Lower lobe of right lung (tissue), 2 donors: ENCODE measurements at places on chromosomes 3 and 15.

DNA sequence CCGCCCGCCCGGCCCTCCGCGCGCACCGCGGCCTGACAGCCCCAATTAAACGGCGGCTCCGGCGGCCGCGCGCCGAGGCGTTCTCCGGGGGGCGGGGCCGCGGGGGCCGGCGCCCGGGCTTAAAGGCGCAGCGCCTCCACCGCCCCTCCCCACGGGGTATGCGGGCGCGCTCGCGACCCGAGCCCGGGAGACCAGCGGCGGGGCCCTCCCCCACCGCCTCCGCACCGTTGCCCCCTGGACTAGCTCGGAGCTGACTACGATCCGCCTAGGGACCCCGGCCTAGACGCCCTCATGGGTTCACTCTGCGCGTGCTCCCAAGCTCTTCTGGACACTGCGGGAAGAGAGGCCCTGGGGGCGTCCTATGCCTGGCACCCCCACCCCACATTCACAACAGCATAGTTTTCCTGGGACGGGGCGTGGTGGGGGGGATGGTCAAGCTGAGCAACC, at the start of gene DUSP7:
Gene DUSP7, minus strand, starts transcription at position 51 of the 447 bp plus-strand sequence. CDS start 205 bp downstream, outside the sequence.
- peak; percentile 78 for DNase-seq

DNA sequence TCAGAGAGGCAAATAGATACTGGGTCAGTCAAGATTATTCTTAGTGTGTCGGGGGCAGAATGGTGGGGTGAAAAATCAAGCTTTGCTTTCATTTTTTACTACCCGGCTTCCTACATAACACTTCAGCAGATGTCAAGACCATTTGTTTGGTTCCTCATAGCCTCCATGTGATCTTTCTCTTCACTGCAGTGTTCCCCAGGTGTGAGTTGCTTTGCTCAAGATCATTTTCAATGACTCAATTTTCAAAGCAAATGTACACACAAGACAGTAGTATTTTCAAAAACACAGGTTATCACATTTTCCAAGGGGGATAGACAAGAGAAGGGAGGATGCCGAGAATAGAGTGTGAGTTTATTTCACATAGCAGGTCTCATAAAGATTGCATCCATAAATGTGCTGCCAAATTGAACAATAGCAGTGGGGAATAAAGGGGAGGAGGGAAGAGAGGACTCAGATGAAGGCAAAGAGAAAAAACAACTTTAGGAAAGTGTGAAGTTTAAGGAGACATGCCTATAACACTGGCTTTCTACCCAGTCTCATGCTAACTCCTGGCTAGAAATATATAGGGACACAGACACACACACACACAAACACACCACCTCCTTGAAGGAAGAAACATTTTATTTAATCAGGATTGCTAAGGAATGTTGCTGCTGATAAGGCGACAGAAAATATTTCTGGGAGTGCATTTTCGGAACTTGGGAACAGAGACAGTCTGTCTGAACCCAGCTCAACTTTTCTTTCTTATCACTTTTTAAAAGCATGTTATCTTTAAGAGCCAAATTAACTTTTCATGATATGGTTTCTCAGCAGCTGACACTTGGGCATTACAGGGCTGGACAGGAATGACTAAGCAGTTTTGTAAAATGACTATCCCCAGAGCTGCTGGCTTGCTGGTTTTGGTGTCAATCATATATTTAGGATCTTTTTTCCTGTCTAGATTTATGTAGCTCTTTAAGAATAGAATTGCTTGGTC, 402.4 kb downstream of the RBMS3 start:
- DNase-seq, result no peak

GRCh38 chr15:78915341-78916087, 29.3 kb downstream of the CTSH start:
- DNase-seq, result peak; percentile 83

GRCh38 chr3:131714585-131715220, 211.9 kb upstream of the MRPL3 start:
- DNase-seq, result no peak

DNA sequence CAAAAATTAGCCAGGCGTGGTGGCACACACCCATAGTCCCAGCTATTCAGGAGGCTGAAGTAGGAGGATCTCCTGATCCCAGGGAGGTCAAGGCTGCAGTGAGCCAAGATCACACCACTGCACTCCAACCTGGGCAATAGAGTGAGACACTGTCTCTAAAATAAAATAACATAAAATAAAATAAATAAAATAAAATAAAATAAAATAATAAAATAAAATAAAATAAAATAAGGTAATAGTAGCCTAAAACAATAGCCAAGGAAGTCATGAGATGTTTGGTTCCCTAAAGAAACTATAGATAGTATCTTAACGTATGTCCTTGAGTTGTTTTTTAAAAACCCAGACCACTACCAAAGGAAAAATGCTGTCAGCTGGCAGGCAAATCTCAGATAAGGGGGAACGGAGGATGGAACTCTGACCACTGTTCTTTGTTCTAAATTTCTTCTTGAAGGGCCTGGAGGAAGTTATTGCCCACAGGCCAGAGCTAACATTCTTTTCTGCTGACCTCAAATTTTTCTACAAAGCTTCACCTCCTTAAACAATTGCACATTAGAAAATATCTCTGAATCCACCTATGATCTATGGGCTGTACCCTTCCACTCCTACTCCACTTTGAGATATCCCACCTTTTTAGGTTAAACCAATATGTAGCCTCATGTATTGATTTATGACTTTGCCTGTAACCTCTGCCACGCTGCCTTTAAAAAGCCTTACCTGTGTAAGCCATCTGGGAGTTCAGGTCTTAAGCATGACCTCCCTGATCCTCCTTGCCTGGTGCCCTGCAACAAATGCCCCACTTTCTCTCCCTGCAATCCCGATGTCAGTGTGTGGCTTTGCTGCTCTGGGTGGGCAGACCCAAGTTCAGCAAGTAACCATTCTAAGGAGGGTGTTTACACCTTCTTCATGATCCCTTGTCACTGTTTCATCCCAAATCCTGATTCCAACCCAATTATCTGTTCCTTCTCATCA, 126.2 kb upstream of the BHLHE40 start:
- DNase-seq, result no peak
